ENCODE measurements at places on chromosomes 13 and 19. TPM values are rescaled to one million over a fixed set of nuclear protein-coding genes. Genes with fewer than 3 reads are reported as not detected.

DNA sequence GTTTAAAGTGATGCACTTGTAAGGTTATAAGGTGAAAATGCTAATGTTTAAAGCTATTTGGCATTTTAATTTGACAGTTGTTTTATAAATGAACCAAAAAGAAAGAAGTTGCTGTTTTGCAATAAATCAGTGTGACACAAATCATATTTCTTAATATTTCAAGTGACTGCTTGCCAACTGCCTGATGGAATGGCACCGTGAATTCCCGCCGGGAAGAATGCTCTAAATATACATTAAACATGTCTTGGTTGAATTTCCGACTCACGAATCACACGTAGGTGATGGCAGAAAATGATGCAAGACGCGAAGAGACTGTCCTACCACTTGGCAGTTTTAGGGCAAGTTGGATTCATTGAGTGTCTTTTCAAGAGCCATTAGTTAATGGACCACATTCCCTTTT is 3.1 kb upstream of the GJB2 start:
- DNase-seq, result no peak

GRIN2D gene
- total RNA-seq, result 0.21 TPM

DNA sequence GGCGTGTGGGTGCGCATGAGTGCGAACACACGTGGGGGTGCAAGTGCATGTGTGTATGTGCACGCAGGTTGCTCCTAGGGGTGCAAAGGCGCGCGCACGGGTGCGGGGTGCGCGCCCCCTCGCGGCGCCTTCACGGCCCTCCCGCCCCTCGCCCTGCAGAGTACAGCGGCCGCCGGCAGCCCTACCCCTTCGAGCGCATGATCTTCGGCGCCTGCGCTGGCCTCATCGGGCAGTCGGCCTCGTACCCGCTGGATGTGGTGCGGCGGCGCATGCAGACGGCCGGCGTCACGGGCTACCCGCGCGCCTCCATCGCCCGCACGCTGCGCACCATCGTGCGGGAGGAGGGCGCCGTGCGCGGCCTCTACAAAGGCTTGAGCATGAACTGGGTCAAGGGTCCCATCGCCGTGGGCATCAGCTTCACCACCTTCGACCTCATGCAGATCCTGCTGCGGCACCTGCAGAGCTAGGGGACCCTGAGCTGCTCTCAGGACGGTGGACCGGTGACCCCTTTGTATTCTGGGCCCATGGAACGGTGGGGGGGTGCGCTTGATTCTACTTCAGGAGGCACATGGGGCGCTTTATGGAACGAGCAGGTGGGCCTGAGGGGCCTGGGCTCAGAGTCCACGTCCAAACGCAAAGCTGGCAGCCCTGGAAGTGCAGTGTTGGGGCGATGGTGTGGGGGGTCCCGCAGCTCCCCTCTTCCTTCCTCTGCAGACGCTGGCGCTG is 27.7 kb downstream of the TMEM161A start:
- DNase-seq, result no peak

- no peak for DNase-seq
These were observed at the start of gene PRKCG for GRCh38 chr19:53881482-53882390. PRKCG (plus strand) TSS chr19:53882197; CDS start chr19:53882495, 298 bp downstream.

DNA sequence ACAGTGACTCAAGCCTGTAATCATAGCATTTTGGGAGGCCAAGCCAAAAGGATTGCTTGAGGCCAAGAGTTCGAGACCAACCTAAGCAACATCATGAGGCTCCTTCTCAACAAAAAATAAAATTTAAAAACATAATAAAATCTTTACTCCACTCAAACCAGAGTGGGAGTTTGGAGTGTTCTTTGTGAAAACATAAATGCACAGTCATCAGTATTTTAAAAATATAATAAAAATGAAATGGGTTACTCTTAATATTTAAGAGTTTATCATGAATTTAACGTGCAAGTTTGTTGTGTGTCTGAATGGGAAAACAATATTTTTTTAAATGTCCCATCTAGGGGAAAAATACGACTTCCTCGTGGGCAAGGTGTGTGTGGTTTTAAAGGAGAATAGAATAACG is 78.6 kb upstream of the STARD13 start:
- no peak for DNase-seq

CYP2A6 gene
- 0.64 TPM for total RNA-seq

- DNase-seq, result no peak
These were observed 1196.2 kb downstream of the PCDH9 start for GRCh38 chr13:66033924-66034323.

GRCh38 chr13:94667190-94667589 is 45.2 kb downstream of the SOX21 start:
- no peak for DNase-seq

DNA sequence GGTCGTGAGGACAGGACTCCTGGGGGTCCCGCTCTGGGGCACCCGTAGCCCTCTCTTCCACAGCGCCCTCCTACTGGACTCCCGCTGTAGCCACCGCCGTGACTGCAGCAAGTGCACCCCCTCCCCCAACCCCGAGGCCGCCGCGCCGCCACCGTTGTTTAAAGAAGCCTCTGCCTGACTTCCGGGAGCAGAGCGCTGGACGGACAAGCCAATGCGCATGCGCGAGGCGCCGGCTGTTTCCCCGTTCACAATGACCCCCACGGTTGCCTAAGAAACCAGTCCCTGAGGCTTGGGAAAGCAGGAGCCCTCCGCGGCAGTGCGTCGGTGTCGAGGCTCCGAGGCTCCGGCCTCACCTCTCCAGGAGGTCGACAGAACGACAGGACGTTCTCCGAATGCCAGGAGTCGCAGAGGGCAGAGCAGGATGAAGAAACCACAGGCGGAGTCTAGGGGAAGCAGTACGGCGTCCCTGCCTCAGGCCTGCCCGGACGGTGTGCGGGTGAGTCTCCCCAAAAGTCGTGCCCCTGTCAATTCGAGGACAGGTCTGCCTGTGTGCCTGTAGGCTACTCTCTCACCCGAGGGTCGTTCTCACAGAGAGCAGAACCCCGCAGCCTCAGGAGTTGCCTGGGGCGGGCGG is 70.5 kb upstream of the ZNF420 start:
- peak; percentile 23 for DNase-seq

GRCh38 chr13:93345770-93346169 is 119.2 kb downstream of the GPC6 start:
- no peak for DNase-seq

- DNase-seq, result no peak
These were observed 46.1 kb downstream of the HSPH1 start for GRCh38 chr13:31115616-31116015.

OR7C1 gene
- not detected for total RNA-seq

DNA sequence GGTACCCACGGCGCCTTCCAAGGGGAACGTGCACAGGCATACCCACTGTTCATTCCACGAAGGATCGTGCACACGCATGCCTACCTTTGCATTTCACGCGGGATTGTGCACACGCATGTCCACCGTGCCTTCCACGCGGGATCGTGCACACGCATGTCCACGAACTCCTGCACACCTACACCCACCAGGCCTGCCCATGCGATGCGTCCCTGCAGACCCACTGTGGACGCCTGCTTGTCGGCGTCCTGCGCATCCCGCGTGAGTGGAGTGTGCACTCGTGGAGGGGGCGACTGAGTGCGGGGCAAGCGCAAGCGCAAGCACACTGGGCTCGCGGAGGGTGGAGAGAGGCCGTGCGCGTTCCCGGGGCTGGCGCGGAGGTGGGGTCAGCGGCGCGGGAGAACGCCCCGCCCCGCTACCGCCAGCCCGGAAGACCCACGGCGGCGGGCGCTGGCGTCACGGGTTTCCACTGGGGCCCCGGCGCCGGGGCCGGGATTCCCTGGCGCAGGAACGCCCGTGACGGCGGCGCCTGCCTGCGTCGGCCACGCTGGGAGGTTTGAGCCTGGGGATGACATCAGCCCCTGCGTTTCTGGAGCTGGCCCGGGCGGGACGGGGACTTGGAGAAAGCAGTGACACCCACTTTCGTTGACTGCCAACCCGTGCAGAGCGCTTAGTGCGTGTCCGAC is 18.7 kb downstream of the GADD45B start:
- DNase-seq, result peak; percentile 74

KLK4 gene
- not detected for total RNA-seq

GRCh38 chr13:100470866-100471505 is 117.6 kb downstream of the GGACT start:
- no peak for DNase-seq

C1QTNF9 gene
- total RNA-seq, result 0.70 TPM

GRCh38 chr19:42069619-42070351 is at the start of gene GRIK5:
GRIK5 (minus strand) TSS chr19:42070206; CDS start chr19:42065770, 4,436 bp downstream.
- DNase-seq, result peak; percentile 30

SBK2 gene
- not detected for total RNA-seq
